Osteoblast (primary cell): ENCODE measurements at places on chromosomes 1 and 21.

- no peak for DNase-seq
Observed at GRCh38 chr1:65467536-65467935, 47.1 kb downstream of the LEPR start.

DNA sequence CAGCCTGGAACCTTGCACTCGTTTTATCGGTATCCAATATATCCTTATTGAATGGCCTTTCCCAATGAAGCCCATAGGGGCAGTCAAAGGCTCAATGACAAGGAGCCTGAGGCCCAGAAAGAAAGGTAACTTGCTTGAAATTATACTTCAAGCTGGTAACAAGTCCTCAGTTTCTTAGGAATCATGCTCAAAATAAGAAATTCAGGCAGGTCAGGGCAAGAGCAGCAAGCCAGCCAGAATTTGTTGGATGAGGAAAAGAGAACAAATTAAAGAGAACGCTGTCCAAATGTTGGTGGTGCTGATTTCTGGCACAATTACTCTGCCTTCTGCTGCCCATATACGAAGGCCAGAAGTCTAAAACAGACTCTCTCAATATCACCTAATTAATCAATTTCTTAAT lies 77.6 kb downstream of the DDX20 start:
- DNase-seq: no peak

DNA sequence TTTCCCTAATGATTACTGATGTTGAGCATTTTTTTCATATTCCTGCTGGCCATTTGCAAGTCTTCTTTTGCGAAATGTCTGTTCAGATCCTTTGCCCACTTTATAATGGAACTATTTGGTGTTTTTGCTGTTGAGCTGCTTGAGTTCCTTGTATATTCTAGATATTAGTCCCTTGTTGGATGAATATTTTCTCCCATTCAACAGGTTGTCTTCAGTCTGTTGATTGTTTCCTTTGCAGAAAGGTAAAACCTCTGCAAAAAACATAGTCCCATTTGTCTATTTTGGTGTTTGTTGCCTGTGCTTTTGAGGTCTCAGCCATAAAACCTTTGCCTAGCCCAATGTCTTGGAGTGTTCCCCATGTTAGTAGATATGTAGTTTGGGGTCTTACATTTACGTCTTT lies 78.0 kb upstream of the GUCA2B start:
- DNase-seq: no peak

- DNase-seq: no peak
Observed at GRCh38 chr1:53296117-53296749, 31.6 kb downstream of the LRP8 start.

DNA sequence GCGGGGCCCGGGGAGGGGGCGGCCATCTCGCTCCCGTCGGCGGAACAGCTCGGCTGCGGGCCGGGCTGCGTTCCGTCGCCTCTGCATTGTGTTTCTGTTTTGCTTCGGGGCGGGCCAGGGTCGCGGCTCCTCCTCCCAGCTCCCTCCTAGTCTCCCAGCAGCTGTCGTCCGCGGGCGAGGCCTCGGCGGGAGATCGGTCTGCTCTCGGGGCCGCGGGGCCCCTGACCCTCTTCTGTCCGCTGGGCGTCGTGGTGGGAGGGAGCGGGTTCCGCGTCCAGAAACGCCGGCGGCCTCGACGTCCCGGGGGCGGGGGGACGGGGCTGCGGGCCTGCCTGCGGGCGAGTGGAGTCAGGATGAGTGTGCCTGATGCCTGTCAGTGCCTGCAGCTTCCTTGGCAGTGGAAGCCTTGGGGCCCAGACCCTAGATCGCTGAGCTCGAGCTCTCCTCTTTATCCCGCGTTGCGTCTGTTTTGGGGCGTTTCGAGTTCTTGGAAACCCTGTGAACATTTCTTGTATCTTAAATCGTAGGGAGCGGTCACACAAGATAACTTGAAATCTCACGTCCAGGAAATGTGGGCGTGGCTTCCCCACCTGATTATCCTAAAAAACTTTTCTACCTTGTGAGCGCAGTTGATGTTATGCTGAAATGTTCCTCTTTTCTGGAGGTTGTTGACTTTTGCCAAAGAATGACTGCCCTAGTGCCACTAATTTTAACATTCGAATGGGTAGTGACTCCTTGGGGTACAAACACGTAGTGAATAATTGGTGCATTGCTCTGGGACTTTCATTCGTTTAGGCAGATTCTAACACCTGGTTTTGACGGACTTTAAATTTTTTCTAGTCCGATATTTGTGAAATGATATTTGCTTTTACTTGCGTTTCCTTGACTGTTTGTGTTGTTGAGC lies 676 bp downstream of the MORC3 start:
- DNase-seq: peak; percentile 93

- no peak for DNase-seq
Observed at GRCh38 chr1:27427329-27427728, 34.9 kb downstream of the GPR3 start.

DNA sequence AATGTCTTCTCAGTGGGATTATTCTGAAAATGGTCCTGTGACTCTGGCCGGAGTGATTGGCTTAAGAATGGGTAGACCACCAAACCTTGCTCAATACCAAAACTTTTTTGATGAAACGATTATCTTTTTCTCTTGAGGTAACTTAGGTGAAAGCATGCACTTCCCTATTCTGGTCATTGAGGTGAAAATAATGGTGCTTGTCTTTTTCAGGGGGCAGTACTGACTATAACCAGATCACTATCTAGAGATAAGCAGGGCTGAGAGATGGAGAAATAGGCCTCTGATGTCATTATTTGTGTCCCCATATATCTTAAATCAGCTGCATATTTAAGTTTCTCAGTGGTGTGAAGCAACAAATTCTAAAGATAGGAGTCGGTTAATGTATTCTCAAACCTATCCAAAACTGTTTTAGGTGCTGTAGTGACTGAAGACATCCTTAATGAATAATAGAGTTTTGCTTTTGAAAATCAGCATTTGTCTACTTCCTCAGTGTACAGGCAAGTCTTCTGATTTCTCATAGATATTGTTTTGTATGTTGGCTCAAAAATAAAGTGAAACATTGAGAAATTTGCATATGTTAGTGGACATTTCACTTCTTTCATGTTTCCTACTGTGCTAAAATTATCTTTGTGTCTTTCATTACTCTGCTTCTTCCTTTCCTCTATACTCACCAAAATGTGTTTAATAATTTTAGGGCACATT lies 735.3 kb upstream of the ADGRL4 start:
- no peak for DNase-seq

DNA sequence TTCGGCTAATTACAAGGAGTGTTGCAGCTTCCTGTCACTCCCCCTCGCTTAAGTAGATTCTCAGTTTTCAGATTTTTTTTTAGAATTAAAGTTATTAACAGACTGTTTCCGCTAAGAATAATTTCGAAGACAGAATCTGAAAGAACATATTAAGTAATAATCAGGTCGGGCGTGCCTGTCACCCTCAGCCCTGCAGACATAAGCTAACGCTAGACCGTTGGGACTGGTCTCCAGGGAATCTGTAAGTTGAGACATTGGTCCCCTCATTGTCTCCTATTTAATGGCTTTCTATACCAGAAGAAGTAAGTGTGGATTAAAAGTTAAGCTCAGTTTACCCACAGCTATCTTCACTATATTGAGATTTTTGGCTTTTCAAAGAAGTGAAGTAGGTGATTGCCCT lies 14.5 kb downstream of the NMNAT1 start:
- DNase-seq: no peak

GRCh38 chr1:193060115-193060403 lies 647 bp downstream of the RO60 start:
- DNase-seq: peak; percentile 80

- no peak for DNase-seq
Observed at GRCh38 chr1:13703128-13703513, 3.1 kb downstream of the PRDM2 start.
